ENCODE measurements at places on chromosomes 5 and 9. TPM values are rescaled to one million over a fixed set of nuclear protein-coding genes. Genes with fewer than 3 reads are reported as not detected.

The FAM200C gene
- 0.65 TPM for total RNA-seq

The SLC2A8 gene
- 10.4 TPM for total RNA-seq

DNA sequence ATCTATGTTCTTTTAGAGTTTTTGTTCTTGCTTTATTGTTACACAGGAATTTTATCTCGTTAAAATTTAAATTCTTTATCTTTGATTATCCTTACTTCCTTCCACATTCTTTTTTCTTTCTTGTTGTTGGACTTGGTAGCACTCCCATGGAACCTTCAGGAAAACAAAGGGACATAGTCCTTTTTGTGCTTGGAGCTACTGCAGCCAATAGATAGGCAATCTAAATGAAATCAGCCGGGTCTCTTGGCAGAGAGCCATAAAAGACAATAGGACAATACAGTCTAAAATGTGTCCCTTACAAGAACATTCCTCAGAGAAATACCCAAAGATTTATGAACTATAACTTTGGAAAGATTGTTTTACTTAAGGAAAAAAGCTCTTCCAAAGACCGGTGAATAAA is 548.1 kb upstream of the C9orf72 start:
- DNase-seq, result no peak

DNA sequence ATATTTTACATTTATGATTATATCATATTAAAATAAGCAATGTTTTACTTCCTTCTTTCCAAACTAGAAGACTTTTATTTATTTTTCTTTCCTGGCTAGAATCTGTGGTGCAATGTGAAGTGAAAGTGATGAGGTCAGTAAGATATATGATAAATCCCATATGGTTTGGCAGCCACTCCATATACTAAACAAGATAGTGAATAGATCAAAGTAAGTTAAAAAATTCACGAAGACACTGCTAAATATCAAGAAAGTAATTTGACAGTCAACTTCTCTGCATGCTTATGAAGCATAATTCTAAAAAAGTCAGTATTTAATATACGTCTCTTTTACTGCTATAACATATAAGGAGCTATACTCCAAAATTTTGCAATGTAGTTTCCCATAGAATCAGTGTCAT is 972.8 kb downstream of the DTWD2 start:
- DNase-seq, result no peak

The GABBR2 gene
- total RNA-seq, result not detected

GRCh38 chr9:134623258-134624066 is 18.1 kb upstream of the COL5A1 start:
- DNase-seq, result no peak

The PRLR gene
- total RNA-seq, result not detected

DNA sequence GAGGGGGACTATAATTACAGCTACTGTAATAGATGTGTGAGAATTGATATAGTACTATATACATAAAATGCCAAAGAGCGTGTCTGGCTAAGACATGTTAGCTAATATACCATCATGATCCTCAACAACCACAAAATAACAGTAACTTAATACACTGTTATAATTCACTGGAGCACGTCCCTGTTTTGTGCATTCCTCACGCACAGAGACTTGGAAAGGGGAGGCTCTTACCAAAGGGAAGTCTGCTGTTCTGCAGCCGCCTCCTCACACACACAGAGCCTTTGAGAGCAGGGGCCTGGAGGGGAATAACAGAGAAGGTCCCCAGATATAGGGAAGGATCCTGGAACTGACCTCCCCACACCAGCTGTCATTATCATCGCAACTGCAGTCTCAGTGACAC is 97.3 kb downstream of the ANKRD18A start:
- no peak for DNase-seq

- DNase-seq, result no peak
Observed at GRCh38 chr5:135713161-135713915, 121.1 kb upstream of the SLC25A48 start.

GRCh38 chr5:111790295-111790694 is 33.3 kb upstream of the NREP start:
- DNase-seq, result no peak

GRCh38 chr9:126669108-126669507 is 55.4 kb downstream of the LMX1B start:
- no peak for DNase-seq

- no peak for DNase-seq
Observed at GRCh38 chr5:56346741-56347535, 113.8 kb upstream of the ANKRD55 start.

The CCIN gene
- not detected for total RNA-seq

DNA sequence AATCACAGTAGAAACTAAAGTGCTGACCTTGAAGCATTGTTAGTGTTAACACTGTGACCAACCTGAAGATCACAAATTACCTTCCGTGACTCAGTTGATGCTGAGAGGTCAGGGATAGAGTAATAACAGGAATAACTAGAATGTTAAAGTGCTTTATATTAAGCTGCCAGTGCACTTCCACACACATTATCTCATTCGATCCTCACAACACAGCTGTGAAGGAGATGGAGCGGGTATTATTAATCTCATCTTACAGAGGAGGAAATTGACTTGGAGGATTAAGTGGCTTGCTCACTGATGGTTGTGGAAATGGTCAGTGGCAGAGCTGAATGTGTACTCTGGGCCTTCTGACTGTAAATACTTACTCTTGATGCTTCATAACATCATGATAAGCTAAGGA is 252.5 kb upstream of the DMRT1 start:
- no peak for DNase-seq

GRCh38 chr5:43561356-43561755 is 4.5 kb upstream of the PAIP1 start:
- DNase-seq, result no peak

DNA sequence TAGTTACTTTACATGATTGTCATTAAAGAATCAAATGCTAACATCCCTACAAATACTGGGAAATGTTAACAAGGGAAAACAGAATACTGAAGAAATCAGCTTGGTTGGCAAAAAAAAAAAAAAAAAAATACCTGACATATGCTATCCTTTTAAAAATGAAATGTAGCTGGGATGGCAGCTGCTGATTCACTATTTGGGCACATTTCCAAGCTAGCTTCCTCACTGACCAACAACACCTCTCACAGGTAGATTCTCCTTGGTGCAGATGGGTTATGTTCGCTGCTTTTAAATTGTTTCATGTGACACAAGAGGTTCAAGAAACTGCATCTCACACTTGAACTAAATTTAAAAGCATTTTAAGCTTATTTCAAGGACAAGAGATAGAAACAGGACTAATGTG is 6.1 kb upstream of the PRUNE2 start:
- DNase-seq, result no peak

DNA sequence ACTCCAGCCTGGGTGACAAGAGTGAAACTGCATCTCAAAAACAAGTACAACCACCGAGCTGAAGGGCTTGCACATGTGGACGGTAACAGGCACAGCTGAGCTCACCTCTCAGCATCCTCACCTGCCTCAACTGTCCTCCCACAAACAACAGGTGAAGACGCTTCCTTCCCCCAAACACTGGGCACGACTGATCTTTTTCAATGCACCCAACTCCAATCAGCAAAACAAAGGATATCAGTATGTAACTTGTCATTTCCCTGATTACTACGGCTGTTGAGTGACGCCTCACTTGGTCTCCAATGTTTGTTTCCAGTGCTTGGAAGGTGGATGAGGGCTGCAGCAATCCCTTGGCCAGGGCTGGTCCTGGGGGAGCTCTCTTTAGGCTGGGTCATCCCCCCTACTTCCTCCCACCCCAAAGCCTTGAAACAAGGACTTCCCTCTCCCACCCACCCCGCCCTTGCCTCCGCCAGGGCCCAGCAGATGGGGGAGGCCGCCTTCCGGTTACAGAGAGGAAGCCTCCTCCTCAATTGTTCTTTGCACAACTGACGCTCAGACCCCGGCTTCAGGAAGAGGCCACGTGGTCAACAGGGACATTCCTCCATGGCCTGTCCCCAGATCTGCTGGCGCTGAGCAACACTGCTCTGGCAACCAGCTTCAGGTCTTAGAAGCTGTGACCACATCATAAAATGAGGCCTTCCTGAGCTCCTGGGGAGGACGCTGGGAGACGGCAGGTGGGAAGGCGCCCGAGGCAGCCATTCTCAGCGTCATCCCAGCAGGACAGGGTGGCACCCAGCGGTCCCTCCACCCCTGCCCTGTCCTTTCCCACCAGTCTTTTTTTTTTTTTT is 5.9 kb downstream of the FAM78A start:
- no peak for DNase-seq

The CCL27 gene
- not detected for total RNA-seq

- no peak for DNase-seq
Observed at GRCh38 chr9:69307446-69308205, 17.4 kb upstream of the ENTREP1 start.

The TMEM232 gene
- 0.61 TPM for total RNA-seq

GRCh38 chr9:36991516-36992134 is 42.4 kb downstream of the PAX5 start:
- no peak for DNase-seq

Measured in activated T-helper 1 cell treated with anti-CD3 and anti-CD28 coated beads, Interleukin-12 subunit alpha, Interleukin-12 subunit beta, Interleukin-2, Interleukin-4 antibody, amounts not matched to agents 30 ng/mL and 10 ng/mL and 1 ng/mL, durations not matched to agents 14 hours and 24 hours and 36 hours (primary cell).